ENCODE measurements at places on chromosomes 7 and 10.

- no peak for DNase-seq
Observed at GRCh38 chr7:39219869-39220268, 242.2 kb downstream of the POU6F2 start.

DNA sequence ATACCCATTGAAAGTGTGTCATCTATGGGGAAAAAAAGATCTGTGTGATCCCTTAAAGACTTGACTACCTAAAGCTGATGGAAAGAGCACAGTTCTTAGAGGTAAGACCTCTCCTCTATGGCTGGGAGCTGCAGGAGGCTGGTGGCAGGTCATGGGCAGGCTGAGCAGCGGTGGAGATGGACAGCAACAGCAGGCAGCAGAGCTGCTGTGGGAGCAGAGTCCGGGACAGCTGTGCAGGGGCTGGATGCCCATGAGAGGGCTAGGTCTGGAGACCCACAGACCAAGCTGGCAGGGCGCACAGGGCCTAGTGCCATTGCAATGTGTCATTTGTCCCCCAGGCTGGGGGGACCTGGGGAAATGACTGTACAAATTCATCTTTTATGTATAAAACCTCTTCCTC lies 13.4 kb upstream of the EPHA1 start:
- no peak for DNase-seq

DNA sequence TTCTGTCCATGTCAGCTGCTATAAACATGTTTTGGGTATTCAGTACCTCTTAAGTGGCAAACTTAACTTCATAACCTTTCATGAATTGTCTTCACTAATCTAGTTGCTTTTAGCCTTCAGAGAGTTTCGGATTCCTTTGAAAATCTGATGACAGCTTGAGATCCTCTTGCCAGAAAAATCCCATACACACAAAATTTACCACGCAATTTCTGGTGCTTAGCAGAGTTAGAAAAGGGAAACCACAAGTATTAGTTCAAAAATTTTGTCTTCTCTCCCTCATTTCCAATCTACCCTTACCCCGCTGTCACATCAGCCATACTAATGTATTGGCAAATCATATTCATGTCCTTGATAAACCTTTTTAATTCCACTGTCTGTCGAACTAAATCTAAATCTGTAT lies 72.7 kb upstream of the TMEM106B start:
- DNase-seq: no peak

DNA sequence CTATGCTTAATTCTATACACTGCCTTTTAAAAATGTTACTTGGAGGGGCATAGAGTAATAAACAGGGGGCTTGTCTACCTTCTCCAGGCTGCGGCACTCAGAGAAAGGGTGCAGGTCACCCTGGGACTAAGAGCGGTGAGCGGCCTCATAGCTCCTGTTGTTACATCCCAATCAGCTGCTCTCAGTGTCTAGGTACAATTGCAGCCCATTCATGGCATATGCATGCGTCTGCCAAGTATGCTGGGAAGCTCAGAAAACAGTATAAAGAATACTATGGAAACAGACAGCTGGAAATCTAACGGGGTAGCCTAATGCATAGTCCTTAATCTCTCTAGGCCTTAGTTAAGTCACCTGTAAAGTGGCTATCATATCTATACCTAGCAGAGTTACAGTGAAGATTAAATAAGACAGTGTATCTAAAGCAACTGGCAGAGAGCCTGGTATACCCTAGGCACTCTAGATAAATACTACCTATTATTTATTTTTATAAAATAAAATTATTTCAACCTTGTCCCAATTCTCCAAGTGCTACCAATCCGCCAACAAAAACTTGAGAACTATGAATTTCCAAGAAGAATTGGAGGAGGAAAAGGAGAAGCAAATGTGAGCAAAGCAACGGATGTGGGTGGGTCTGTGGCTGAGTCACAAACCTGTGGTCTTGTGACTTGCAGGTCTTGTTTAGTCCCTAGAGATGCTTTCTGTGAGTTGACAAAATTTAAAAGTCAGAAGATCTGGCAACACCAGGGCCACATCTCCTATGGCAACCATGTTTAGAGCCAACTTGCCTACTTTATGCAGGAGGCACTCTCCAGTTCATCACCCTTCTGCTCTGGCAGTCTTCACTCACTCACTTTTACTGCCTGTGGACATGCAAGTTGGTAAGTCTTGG lies 183.0 kb downstream of the RAPGEF5 start:
- DNase-seq: no peak

DNA sequence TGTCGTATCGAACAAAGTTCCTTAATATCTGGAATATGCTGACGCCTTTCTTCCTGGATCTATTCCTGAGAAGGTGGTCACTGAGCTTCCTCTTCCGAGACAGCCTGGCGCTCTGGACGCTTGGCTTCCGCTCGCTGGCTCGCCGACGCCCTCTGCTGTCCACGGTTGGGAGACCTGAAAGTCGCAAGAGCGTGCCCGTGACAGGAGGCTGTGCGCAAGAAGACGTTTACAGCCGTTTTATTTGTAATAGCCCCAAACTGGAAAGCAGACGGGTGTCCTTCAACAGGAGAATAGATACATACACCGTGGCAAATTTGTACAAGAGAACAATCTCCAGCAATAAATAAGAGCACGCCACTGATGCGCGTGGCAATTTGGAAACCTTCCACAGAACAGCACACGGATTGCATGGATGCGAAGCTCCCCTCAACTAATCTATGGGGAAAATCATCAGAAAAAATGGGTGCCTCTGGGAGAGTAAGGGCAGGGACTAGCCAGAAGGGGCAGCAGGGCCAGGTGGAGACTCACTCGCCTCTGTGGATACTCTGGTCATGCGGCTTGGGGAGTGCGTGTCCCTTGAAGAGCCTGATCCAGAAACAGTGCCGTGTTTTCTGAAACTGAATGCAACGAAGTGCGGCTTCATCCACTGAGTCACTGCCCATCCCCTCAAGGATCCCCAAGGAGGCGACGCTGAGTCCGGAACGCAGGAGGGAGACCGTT lies 41.5 kb upstream of the BNIP3 start:
- peak; percentile 53 for DNase-seq

- DNase-seq: no peak
Observed at GRCh38 chr7:83143107-83143506, 19.6 kb downstream of the PCLO start.

GRCh38 chr7:47758546-47758945 lies 176.6 kb upstream of the TNS3 start:
- DNase-seq: no peak

GRCh38 chr10:103671126-103671895 lies 177.8 kb downstream of the NEURL1 start:
- no peak for DNase-seq

DNA sequence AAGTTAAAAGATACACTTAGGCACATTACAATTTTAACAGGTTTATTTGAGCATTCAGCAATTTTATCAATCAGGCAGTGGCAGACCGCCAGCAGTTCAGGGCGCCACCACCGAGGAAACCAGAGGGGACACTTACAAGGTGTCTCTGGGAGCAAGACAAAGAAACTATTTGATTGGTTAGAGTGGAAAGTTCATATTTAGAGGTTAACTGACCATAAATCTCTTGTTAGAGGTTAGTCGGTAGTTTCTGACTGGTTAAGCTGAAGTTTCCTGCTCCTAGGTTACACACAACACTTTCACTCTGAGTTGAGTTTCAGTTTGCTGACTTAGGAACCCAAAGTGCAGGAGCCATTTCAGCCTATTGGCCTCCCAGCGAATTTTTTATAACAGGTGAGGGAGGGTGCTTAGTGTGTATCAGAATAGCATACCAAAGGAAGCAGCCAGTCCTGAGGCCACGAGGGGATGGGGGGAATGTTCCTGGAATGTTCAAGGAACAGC lies 10.8 kb upstream of the PVRIG start:
- DNase-seq: no peak

DNA sequence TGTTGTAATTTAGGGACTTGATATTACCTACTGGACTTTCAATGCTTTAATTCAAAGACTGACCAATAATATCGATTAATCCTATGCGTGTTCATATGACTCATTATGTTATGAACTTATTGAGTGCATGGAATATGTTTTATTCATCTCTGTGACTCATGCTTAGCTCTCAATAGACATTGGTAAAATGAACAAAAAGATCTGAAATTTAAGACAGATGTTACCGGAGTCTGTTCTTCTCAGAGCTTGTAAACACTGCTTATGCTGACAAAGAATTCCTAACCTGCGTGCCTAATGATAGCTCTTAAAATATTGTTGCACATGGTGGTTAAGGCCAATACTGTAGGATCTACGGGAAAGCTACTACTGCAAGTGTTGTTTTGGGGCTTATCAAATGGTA lies 131.5 kb upstream of the ACBD5 start:
- no peak for DNase-seq

DNA sequence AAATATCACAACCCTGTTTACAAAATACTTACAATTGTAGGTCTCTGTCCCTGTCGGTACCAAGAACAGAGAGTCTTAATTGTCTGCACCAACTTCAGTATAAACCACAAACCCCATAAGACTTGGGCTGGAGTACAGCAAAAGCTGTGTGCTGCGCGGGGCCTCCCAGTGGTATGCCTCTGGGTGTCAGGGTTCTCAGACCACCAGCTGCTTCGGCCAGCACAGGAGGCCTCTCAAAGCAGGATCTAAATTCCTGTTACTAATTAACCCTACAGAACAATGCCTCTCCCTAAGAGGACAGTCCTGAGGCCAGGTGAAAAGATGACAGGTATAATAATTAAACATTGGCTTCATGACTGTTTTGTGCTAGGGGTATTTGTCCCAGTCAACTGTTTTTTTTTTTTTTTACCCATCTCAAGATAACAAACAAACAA lies 957 bp upstream of the SVIL start:
- DNase-seq: no peak

DNA sequence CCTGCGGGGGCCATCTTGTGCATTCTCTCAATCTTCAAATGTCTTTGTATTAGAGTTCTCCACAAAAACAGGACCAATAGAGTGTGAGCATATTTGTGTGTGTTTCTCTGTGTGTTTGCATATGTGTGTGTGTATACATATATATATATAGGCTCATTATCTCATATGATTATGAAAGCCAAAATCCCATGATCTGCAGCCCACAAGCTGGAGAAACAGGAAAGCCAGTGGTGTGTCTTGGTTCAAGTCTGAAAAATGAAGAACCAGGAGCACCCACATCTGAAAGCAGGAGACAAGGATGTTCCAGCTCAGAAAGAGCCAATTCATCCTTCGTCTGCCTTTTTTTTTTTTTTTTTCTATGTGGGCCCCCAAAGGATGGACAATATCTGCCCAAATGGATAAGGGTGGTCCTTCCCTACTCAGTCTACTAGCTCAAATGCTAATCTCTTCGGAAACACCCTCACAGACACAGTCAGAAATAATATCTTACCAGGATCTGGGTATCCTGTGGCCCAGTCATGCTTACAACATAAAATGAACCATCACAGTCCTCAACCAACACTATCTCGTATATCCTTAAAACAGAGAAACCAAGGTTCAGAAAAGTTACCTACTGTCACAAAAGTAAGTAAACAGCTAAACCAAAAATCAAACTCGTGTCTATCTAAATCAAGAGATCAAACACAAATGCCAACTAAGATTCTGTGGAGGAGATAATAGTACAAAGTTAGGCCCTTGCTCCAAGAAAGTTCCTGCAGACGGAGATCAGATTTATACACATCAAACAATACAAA lies 141.9 kb downstream of the JMJD1C start:
- no peak for DNase-seq

GRCh38 chr7:27180431-27181420 lies 4.3 kb downstream of the HOXA11 start:
- no peak for DNase-seq

GRCh38 chr7:24778543-24779282 lies 21.4 kb upstream of the GSDME start:
- no peak for DNase-seq

GRCh38 chr10:91374052-91374451 lies 36.1 kb upstream of the HECTD2 start:
- no peak for DNase-seq

GRCh38 chr7:109699661-109700060 lies 1130.0 kb downstream of the DNAJB9 start:
- DNase-seq: no peak
